CD8-positive, alpha-beta memory T cell (primary cell): ENCODE measurements at places on chromosomes 11 and 22.

- no peak for DNase-seq
Measured at GRCh38 chr11:67060111-67060522, 3.5 kb downstream of the RHOD start.

DNA sequence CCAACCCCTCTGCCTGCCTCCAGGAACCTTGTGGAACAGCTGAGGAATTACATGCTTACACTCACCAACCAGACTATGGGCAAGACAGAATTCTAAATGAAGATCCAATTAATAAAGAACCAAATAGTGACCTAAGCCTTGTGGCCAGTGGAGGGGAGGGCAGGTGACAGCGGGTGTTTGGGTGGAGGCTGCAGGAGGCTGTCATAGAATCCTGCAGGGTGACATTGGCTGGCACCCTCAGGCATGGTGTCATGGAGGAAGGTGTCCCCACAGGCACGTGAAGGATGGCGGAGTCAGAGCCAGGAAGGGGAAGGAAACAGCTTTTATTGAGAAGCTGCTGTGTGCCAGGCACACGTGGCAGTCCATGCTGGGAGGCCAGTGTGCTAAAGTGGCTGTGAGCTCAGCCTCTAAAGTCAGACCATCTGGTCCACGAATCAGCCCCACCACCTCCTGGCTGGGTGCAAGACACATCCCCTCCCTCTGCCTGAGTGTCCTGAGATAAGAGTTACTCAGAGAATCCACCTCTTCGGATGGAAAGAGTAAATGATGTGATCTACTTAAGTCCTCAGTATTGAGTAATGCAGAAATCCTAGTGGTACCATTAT lies 8.7 kb downstream of the MYO18B start:
- DNase-seq: no peak

- DNase-seq: no peak
Measured at GRCh38 chr11:68501813-68502212, 41.3 kb downstream of the PPP6R3 start.

DNA sequence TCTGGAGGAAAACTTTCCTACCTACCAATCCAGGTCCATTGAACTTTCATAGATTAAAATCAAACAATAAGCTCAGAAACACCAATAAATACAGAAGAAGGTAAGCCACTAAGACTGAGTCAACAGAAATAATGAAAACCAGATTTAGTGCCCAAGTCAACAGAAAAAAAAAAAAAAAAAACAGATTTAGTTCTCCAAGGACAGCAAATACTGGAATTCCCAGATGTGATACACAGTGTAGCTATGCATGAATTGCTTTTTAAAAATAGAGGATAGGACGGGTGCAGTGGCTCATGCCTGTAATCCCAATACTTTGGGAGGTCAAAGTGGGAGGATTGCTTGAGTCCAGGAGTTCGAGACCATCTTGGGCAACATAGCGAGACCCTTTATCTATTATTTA lies 15.7 kb downstream of the DMC1 start:
- no peak for DNase-seq

GRCh38 chr11:78438298-78438975 lies 20.8 kb upstream of the GAB2 start:
- DNase-seq: no peak

GRCh38 chr22:39234472-39234787 lies 10.4 kb downstream of the PDGFB start:
- no peak for DNase-seq

GRCh38 chr11:65211293-65212105 lies 29.8 kb downstream of the CAPN1 start:
- DNase-seq: no peak

- DNase-seq: no peak
Measured at GRCh38 chr11:1592628-1593027, 5.5 kb downstream of the KRTAP5-2 start.

GRCh38 chr22:23609983-23610781 lies 21.9 kb downstream of the DRICH1 start:
- no peak for DNase-seq

GRCh38 chr22:42856179-42856864 lies 751 bp downstream of the ARFGAP3 start:
- peak; percentile 57 for DNase-seq

- no peak for DNase-seq
Measured at GRCh38 chr11:29432719-29433325, 584.0 kb downstream of the KCNA4 start.

DNA sequence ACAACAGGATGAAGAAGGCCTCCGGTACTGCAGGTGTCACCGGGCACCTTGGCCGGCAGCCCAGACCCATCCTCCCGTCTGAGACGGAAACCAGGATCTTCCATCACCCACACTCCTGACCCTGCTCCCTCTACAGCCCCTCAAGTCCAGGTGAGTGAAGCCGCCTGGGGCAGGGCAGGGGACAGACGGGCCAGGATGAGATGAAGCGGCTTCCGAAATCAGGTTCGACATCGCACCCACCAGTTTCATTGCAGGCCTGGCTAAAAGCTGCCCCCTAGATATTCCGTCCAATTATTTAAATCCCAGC lies 639.1 kb downstream of the TBC1D22A start:
- no peak for DNase-seq

DNA sequence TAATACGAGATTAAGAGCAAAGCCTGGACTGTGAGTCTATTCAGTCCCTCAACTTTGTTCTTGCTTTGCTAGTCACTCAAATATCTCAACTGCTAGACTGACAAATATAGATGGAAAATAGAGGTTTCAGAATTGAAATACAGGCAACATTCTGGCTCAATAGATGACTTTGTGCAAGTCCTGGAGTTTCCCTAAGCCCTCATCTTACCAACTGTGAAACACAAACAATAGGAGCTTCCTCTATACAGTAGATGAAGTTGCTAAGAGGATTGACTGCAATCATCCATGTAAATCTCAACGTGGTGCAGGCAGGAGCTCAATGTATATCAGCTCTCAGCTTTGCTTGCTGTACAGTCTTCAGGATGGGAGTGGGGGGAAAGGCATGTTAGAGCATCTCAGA lies 6.2 kb upstream of the MPEG1 start:
- no peak for DNase-seq

DNA sequence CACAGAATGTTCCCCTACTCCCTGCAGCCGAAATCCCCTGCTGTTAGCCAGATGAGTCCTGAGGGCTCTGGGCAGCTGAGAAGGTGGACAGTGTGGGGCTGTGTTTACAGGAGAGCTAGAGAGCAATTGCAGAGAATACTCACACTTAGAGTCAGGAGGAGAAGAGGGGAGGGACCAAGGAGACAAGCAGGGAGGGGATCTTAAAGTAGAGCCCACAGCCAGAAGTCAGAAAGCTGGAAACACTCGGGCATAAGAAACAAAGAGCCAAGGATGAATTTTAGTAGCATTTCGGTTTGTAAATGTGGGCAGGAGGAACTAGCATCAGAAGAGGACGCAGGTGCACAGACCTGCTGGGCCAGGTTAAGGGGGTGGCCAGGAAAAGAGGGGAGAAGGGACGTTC lies 1435.9 kb downstream of the BRD1 start:
- DNase-seq: no peak

DNA sequence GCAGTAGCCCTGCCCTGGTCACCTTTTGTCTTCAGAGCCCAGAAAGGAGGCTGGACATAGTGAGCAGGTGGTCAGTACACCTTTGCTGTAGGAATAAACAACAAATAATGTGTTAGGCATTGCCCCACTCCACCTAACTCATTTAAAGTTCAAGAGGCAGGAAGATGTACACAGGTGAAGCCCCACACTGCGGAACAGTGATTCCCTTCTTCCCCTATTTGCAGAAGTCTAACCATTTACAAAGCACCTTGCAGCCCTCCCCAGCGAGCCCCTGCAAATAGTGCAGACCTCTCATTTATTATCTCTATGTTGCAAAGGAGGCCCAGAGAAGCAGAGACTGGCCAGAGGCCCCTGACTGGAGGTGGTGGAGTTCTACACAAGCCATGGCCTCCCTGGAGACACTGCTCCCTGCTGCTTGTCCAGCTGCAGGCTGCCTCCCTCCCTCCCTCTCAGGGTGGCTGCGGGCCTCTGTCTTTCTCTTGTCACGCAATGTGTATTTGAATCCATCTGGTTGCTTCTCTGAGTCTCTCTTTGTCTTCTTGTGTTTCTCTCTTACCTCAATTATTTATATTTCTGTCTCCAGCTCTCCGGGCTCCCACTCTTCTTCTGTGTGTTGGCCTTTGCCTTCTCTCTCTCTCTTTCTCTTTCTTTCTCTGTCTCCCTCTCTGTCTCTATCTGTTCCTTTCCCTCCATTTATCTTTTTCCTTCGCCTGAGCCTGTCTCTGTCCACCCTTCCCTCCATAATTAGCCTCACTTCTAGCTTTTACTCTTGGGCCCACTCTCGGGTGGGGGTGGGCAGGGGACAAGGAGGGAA lies 59.1 kb upstream of the PRDM11 start:
- no peak for DNase-seq

GRCh38 chr11:125235071-125235471 lies 70.5 kb downstream of the PKNOX2 start:
- DNase-seq: no peak

DNA sequence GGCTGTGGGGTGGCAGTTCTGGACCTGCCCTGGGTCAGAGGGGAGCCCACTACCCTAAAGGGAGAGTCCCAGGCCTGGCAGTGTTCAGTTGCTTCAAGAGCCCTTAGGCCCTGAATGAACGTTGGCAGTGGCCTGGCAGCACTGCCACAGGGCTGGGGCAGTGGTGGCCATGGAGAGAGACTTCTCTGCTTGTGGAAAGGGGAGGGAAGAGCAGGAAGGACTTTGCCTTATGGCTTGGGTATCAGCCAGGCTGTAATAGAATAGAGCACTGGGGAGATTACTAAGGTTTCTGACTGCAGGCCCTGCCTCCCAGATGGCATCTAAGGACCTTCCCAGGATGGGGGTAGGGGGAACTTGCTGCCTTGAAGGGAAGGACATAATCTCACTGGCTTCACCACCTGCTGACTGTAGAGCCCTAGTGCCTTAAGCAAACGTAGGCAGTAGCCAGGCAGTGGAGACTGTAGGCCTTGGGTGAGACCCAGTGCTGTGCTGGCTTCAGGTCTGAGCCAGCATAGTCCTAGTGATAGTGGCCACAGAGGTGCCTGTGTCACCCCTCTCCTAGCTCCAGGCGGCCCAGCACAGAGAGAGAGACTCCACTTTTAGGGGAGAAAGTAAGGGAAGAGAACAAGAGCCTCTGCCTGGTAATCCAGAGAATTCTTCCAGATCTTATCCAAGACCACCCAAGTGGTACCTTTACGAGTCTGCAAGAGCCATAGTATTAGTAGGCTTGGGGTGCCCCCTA lies 27.6 kb downstream of the PLA2G6 start:
- DNase-seq: no peak

DNA sequence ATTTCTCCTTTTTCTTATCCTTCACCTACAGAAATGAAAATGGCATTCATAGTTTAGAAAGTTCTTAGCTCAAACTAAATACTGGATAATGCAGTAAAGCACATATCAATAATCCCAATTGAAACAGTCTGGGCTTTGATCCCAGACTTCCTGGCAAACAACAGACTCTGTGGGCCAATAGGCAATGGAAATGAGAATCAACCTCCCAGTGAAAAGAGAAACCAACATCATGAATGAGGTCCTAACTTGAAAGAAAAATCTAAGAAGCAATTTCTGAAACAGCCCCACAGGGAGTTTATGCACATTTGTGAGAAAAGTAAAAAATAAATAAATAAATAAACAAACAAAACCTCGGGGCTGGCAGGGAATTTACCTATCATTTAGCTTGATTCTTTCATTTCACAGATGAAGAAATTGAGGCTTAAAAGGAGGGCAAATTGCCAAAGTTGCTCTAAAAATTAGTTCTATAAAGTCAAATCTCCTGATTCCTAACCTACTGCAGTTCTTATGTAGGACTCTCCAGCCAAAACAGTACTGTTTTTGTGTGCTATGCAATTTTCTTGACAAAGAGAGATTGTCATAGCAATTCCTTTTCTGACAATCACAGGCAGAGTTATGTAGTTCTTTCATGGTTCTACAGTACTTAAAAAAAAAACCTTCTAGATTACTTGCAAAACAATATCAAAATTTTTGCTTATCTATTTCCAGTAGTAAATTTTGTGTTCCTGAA lies 265.8 kb downstream of the GRM5 start:
- DNase-seq: no peak

- DNase-seq: no peak
Measured at GRCh38 chr11:128776424-128777284, 82.8 kb downstream of the FLI1 start.

GRCh38 chr11:127238321-127238720 lies 237.8 kb upstream of the KIRREL3 start:
- DNase-seq: no peak

- DNase-seq: no peak
Measured at GRCh38 chr22:31340765-31341247, 5.3 kb downstream of the PATZ1 start.

DNA sequence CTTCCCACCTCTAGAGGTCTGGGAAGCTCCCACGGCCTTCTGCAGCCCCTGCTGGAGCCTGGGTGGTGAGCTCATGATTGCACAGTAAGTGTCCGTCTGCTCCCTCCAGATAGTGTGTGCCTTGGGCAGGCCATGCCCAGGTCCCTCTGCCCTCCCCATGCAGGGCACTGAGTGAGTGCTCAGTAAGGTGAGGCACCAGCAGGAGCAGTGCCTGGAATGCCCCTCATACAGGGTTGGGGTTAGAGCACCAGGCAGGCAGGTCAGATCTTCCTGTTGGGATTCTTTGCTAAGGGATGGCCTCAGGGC lies 50.3 kb downstream of the NAT10 start:
- no peak for DNase-seq

GRCh38 chr11:46202149-46202548 lies 75.3 kb upstream of the CREB3L1 start:
- no peak for DNase-seq

DNA sequence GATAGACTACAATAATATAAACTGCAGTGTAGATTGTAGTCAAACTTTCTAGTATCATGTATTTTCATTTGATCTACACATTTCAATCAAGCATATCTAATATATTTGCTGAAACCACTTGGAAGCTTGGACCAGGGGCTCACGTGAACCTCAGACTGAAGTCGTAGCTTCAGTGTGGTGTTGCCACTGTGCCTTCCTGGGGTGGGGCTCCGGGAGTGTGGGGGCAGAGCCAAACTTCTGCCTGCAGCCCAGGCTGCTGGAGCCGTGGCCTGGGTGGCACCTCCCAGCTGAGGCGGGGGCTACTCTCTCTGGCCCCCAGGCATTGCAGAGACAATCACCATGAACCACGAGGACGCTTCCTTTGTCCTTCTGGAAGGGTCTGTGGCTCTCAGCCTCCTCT lies 36.3 kb upstream of the IGSF9B start:
- no peak for DNase-seq

- no peak for DNase-seq
Measured at GRCh38 chr11:32817852-32818183, 11.9 kb upstream of the PRRG4 start.

GRCh38 chr11:32960553-32961164 lies 55.0 kb upstream of the DEPDC7 start:
- DNase-seq: no peak
